NCI-H446 treated with DMSO at 0.1 percent for 48 hours (cell line): ENCODE measurements at places on chromosomes 5 and 9.

- no peak for DNase-seq
Measured at GRCh38 chr9:82934949-82935348, 128.0 kb downstream of the RASEF start.

GRCh38 chr5:31346896-31347551 is 153.5 kb downstream of the CDH6 start:
- no peak for DNase-seq

DNA sequence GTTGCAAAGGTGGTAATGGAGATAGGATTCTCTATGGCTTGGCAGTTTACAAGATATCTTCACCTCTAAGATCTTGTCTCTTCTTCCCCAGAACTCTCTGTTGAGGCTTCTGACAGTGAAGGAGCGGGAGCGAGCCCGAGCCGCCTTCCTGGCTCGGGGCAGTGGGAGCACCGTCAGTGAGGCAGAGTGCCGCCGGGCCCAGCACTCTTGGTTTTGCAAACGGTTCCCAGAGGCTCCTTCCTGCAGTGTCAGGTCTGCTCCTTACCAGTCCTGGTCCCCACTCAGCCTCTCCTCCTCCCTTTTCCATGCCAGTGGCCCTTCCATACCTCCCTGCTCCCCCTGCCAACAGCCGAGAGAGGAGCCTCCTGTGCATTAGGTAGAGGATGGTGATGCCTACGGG is 12.6 kb upstream of the DNAJB5 start:
- no peak for DNase-seq

GRCh38 chr9:29209748-29210291 is 1636.5 kb upstream of the C9orf72 start:
- DNase-seq = peak; percentile 52

DNA sequence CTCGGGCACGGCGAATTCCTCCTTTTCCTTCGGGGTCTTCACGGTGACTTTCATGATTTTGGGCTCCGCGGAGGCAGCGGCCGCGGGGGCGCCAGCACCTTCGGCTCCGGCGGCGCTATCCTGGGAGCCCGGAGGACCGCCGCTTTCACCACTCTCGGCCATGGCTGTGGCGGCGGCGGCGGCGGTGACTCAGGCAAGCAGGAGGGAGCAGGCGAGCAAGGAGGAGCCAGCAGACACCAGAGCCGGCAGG is 315 bp downstream of the UBQLN1 start:
- DNase-seq = no peak

- DNase-seq = no peak
Measured at GRCh38 chr5:75340714-75341478, 3.9 kb downstream of the HMGCR start.
